ENCODE measurements at places on chromosomes 12 and 14.

GRCh38 chr12:105861227-105861626 lies 277.5 kb downstream of the NUAK1 start:
- DNase-seq, result no peak

- DNase-seq, result no peak
These were observed 316.6 kb upstream of the RTL1 start for GRCh38 chr14:101219896-101220703.

DNA sequence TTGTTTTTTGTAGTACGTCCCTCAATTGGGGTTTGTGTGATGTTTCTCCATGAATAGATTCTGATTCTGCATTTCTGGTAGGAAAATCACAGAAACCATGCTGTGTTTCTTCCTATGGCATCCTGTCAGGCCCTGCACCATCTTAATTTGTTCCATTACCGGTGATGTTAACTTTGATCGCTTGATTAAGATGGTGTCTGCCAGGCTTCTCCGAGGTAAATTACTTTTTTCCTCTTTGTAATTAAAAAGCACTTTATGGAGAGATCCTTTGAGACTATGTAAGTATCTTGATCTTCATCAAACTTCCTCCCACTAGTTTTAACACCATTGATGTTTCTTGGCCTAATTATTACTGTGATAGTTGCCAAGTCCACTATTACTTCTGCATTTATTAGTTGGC lies 15.0 kb upstream of the KRT7 start:
- no peak for DNase-seq

DNA sequence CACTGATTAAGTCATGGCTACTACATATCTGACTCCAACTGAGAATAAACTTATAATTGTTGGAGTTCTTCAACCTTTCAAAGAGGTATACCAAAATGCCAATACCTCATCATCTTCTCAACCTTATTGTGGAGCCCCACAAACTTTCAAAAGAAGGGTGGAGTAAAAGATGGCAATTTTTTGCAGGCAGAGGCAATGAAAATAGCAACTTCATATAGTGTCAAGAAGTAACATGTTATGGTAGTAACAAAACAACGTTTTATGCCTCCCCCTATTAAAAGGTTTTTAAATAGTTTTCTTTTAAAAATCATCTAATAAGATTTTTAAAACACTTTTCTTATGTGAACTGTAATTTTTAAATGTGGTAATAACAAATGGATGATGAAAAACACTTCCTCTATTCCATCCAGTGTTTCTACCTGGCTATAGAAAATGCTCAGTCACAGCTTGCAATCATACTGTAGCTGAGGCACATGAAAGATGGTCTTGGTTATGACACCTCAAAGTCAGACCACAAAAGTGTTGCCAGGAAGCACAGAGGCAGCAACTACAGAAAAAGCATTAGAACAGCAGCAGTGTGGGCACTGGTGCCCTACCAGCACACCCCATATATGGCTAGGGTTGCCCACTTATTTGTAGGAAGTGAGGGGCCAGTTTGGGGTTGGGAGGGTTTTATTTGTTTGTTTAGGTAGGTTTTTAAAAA lies 7.0 kb downstream of the PPP1R12A start:
- no peak for DNase-seq

- DNase-seq, result no peak
These were observed 23.5 kb downstream of the SDSL start for GRCh38 chr12:113445544-113446171.

DNA sequence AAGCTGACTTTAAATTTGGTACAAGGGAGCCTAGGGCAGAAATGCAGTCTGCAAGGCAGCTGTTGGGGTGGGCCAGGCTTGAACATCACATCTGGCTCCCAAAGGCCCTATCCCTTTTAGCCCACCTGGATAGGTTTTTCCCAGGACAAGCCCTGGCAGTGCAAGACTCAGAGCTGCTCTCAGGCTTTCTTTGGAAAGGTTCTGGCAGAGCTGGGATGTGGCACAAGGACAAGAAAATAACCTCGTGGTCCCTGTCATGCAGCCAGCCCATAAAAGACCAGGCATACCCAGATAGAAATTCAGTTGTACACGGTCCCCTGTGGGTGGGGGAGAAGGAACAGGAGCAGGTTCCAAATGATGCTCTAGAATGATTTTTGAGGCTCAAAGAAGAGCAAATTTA lies 206.9 kb downstream of the TTC7B start:
- no peak for DNase-seq

GRCh38 chr12:110029290-110029815 lies 19.0 kb downstream of the C12orf76 start:
- DNase-seq, result no peak

- no peak for DNase-seq
These were observed 54.1 kb upstream of the BEGAIN start for GRCh38 chr14:100641274-100641860.

DNA sequence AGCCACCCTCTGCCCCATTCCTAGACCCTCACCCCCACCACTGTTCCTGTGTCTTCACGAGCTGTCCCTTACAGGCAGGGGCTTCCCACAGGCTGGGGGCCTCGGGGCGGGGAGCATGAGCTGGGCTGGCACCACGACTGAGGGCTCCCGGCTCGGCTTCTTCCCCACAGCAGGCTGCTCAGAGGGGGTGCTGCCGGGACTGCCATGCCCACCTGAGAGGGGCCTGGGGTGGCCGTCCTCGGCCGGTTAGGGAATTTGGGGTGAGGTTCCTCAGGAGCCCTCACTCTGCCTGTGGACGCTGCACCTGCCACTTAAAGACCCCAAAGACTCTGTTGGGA lies 6.8 kb downstream of the SLC25A47 start:
- DNase-seq, result no peak

- no peak for DNase-seq
These were observed 55.3 kb downstream of the ISCA2 start for GRCh38 chr14:74548881-74549280.

GRCh38 chr12:121205491-121205890 lies 4.4 kb upstream of the P2RX4 start:
- no peak for DNase-seq

DNA sequence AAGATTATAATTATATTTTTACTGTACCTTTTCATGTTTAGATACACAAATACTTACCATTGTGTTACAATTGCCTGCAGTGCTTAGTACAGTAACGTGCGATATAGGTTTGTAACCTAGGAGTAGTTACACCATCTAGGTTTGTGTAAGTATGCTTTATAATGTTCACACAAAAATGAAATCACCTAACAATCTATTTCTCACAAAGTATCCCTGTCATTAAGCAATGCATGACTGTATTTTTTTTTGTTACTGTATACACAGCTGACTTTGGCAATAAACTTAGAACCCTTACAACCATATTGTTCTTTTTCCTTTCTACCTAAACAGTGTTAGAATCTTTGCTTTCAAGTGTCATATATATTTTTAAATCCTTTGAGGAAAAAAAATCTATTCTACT lies 303.0 kb upstream of the E2F7 start:
- DNase-seq, result no peak

GRCh38 chr12:124636138-124636978 lies 68.9 kb upstream of the NCOR2 start:
- DNase-seq, result peak; percentile 26

- no peak for DNase-seq
These were observed 49.1 kb downstream of the TMEM132C start for GRCh38 chr12:128316078-128316477.

DNA sequence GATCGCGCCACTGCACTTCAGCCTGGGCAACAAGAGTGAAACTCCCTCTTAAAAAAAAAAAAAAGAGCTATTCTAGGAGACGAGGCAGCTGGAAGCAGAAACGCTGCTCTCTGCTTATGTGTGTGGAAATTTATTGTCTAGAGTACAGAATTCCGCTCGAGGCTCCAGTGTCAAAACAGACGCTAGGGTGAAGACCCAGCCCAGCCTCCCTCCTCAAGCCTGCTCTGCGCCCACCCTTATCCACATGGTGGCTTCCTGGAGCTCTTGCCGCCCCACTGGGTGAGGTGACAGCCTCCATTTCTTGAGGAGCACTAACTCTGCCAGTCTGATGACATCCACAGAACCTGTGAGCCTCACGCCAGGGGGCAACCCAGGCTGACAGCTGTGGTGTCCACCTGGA lies 49.5 kb upstream of the DLK1 start:
- no peak for DNase-seq

- no peak for DNase-seq
These were observed 9.5 kb downstream of the NOC4L start for GRCh38 chr12:132153501-132154340.

- no peak for DNase-seq
These were observed 669 bp upstream of the PKP2 start for GRCh38 chr12:32897281-32897610.

GRCh38 chr12:92601176-92601575 lies 101.6 kb upstream of the PLEKHG7 start:
- DNase-seq, result no peak

All from epithelial cell of proximal tubule (primary cell).